ENCODE measurements at places on chromosomes 4 and X. TPM values are rescaled to one million over a fixed set of nuclear protein-coding genes. Genes with fewer than 3 reads are reported as not detected.

JADE3 gene
- total RNA-seq = 5.0 TPM

DNA sequence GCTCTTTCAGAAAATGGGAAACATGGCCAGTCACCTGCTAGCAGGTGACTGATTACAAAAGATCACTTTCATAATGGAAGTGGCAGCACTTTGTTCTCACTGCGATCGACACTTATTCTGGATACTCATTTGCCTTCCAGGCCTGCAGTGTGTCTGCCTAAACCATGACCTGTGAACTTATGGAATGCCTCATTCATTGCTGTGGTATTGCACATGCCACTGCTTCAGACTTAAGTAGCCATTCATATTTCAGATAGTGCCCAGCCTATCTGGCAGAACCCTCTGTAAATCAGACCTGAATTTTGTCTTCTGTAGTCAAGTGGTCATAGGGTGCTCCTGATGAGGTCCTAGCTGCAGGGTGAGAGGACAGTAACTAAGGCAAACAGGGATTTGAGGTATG, 23.3 kb upstream of the MGST2 start:
- no peaks in the 10 kb centered on the region for H3K36me3 ChIP-seq
- H3K27ac ChIP-seq = no peak overlapping the region
- peaks cover 22% of the 10 kb centered on the region for H3K4me1 ChIP-seq
- H3K27me3 ChIP-seq = no peaks in the 10 kb centered on the region
- peak; percentile 50 for DNase-seq

CT55 gene
- total RNA-seq = not detected

- H3K27me3 ChIP-seq = no peaks in the 10 kb centered on the region
- no peaks in the 10 kb centered on the region for H3K4me1 ChIP-seq
- no peak overlapping the region for H3K27ac ChIP-seq
- no peak for DNase-seq
These were observed 60.1 kb downstream of the LDB2 start for GRCh38 chr4:16838226-16838875.

MAP3K15 gene
- under 0.01 TPM for total RNA-seq

RLIM gene
- 61.2 TPM for total RNA-seq

All from osteoblast (primary cell).